Suppressor macrophage treated with lipopolysaccharide for 4 hours (primary cell): ENCODE measurements at places on chromosomes 13 and 19.

GRCh38 chr19:17775245-17775927 is 19.6 kb upstream of the B3GNT3 start:
- peak; percentile 48 for DNase-seq

DNA sequence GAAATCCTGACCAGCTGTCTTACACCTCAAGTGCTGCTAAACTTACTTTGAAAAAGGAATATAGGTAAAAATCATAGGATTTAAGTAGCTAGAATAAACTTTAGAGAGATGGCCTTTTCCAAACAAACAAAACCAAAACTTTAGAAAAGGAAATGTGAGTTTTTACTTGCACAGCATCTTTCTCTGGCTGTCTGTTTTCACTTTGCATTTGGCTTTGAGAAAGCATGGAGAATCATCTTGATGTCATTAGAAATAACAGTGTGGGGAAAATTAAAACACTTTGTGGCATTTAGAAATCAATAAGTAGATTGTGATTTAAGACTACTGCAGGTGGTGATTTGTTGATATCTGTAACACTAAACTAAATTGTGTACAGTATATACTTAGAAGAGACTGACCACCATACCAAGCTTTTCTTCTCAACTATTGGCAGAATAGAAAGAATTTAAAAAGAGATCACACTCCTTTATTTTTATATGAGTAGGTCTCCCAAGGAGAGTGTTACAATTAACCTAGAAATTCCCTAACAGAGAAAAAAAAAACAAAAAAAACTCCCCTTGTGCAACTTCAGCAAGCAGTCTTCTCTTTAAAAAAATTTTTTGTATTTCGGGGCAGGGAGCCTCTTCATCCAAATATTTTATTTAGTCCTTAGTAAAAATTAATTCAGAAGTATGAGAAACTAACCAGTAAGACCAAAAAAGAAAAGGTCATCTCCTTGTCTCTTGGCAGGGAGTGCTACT is 6.1 kb downstream of the WDFY2 start:
- peak; percentile 32 for DNase-seq

DNA sequence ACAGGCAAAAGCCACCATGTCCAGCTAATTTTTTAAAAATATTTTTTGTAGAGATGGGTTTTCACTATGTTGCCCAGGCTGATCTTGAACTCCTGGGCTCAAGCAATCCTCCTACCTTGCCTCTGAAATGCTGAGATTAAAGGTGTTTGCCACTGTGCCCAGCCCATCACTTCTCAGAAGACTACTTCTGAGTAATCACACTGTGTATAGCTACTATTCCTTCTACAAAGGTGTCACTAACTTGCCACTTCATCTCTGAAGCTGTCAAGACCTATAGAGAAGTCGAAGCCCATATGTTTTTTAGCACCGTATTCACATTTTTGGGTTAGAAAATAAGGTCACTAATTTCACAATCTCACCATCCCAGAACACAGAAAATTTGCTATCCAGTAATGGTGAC is 36.0 kb upstream of the FNDC3A start:
- DNase-seq: no peak

GRCh38 chr13:102597029-102597961 is 509 bp downstream of the TPP2 start:
- DNase-seq: peak; percentile 13

DNA sequence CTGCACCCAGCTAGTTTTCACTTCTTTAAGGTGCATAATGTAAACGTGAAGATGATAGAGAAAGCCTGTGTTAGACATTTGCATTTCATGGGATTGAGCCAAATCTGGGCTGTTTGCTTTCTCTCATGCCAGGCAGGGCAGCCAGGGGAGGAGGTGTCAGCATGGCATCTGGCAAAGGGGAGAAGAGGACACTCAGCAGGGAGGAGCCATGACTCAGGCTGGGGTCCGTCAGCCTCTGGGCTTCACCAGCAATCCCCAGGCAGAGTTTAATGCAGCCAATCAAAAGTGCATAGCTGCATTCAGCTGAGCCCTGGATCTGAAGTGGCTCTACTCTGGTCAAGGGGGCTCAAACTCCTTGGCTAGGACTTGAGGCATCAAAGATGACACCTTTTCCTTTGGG is 23.5 kb downstream of the EBPL start:
- no peak for DNase-seq
